ENCODE measurements at places on chromosomes 5 and 9.

GRCh38 chr5:92019376-92019990 is 636.4 kb upstream of the ARRDC3 start:
- no peak for DNase-seq

- DNase-seq: no peak
Observed at GRCh38 chr5:92566113-92566786, 1014.8 kb downstream of the NR2F1-AS1 start.

DNA sequence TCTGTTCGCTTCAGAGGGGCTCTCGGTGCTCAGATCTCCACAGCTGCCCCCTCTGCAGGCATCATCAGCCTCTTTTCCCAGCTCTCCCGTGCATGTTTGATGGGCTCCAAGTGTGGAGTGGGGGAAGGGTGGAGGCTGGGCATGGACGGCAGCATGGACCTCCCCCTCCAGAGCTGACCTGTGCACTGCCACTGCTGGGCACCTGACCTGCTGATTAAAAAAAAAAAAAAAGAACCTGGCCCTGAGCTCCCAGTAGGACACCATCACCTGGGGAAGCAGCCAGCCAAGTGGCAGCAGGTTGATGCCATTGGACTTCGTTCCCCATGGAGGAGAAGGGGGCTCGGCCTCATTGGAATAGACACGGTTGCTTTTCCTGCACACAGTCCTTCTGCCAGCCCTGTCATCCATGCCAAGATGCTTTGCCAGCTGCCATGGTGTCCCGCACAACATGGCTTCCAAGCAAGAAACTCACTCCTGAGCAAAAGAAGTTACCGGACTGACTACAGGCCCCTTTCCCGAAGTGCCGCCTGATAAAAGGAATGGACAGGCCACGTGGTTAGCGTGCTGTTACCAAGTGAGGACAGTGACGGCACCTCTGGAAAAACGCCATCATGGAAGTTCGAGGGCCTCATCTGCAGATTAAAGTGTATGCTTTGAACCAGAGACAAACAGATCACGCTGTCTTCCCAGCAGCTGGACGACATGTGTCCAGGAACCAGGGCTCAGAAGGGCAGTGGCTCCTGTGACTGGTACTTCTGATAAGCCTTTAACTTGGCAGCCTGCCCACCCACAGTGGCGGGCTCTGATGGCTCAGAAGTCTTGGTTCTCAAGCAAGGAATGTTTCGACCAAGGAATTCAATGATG is 14.7 kb upstream of the BRD3OS start:
- no peak for DNase-seq

DNA sequence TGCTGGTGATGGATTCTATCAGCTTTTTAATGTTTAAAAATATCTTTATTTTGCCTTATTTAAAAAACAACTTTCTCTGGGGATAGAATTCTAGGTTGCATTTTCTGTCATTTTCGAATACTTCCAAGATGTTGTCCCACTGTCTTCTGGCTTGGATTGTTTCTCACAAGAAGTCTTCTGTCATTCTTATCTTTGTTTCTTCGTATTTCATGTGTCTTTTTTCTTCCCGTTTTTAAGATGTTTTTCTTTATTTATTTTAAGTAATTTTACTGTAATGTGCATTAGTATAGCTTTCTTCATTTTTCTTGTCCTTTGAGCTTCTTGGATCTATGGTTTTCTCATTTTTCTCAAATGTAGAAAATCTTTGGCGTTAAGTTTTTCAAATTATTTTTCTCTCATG is 19.1 kb downstream of the STX17 start:
- DNase-seq: no peak

DNA sequence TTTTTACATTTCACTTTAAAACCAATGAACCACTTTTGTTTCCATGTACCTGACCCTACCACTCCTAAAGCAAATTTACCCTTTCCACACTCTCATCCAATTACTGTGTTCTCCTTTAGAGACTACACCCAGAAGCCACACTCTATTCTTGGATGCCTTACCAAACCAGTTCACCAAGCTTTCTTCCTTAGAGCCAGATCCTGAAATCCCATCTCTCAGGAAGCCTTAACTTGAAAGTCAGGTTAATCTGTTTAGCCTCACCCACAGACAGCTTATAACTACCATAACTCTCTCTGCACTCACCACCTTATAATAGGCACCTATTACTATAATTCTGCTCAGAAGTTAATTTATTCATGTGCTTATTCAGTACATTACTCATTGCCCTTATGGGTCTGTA is 4.3 kb downstream of the CSNK1A1 start:
- no peak for DNase-seq

GRCh38 chr5:10681731-10682679 is 79.0 kb downstream of the DAP start:
- no peak for DNase-seq

DNA sequence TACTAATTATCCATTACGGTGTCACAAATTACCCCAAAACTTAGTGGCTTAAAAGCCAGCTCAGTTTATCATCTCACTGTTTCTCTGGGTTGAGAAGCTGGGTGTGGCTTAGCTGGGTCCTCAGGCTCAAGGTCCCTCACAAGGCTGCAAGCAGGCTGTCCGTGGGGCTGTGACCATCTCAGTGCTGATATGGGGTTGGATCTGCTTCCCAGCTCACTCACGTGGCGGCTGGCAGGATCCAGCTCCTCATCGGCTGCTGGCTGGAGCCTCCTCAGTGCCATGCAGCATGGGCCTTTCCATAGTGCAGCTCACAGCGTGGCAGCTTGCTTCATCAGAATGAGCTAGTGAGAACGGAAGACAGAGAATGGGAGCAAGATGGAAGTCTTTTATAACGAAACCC is 128.5 kb upstream of the CPEB4 start:
- no peak for DNase-seq

- DNase-seq: no peak
Observed at GRCh38 chr9:129666575-129666974, 1.1 kb downstream of the PRRX2 start.

- no peak for DNase-seq
Observed at GRCh38 chr9:73061146-73061545, 90.5 kb upstream of the ANXA1 start.

DNA sequence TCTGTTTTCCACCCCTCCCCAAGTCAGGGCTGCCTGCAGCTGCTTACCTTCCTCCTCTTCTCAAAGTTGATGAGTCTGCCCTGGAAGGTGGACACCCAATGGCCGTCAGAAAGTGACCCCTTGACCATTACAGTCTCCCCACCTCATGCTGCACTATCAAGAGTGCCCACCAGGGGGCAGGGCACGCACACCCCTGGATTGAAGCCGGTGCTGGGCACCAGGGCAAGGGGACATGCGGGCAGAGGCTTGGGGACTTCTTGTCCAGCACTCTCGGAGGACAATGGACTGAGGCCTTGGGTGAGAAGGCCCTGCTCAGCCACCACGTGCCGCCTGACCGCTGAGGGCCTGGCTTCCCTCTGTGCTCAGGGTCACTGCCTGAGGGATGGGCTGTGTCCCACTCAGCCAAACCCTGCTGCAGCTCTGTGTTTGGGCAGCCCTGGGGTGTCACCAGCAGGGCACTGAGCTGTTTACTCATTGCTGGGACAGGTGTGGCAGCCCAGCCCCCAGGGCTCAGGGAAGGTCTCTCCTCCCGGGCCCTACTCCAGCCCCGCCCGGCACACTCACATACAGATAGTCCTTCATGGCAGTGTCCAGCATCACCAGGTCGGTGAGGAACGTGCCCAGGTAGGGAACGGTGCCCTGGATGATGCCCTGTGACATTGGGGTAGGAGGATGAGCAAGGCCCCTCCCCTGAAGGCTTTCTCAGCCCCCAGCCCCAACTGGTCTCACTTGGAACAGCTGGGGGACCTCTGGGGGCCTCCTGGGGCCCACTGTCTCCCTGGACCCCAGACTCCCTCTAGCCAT is 17.7 kb downstream of the RALGDS start:
- DNase-seq: no peak

- no peak for DNase-seq
Observed at GRCh38 chr5:99285606-99286005, 356.8 kb upstream of the CHD1 start.

- DNase-seq: no peak
Observed at GRCh38 chr9:91908746-91909145, 41.3 kb downstream of the ROR2 start.

- no peak for DNase-seq
Observed at GRCh38 chr5:11684607-11685006, 219.6 kb downstream of the CTNND2 start.

DNA sequence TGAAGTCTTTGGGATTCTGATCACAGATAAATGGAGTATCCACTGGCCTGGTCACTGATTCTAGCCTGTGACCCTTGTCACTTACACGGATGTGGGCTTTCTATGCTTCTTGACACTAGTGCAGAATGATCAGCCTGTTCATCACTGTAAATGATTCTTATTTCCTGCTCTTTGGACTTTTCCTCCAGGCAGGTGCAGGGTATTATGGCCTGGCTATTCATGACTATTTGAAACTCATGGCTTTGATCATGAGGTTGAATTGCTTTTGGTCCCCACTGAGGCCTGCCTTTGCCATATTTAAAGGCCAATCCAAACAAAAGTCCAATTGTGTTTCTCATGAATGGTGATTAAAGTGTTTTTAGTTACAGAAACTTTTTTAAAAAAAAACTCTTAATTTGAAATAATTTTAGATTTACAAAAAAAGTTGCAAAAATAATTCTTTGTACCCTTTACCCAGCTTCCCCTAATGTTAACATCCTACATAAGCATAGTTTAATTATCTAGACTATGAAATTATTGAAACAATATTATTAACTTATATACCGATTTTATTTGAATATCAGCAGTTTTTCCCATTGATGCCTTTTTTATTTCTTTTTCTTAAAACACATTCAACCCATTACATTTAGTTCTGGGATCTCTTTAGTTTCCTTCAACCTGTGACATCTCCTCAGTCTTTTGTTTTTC is 68.1 kb downstream of the GALNT10 start:
- no peak for DNase-seq

All from NT2/D1 (cell line).